Uterus (tissue), 4 donors: ENCODE measurements at places on chromosomes 5 and 9. TPM values are rescaled to one million over a fixed set of nuclear protein-coding genes. Genes with fewer than 3 reads are reported as not detected.

The SLCO6A1 gene
- not detected for total RNA-seq

The OLFM1 gene
- total RNA-seq: 73.9 TPM

- DNase-seq: no peak
These were observed 72.2 kb upstream of the CDK20 start for GRCh38 chr9:88046542-88046941.

DNA sequence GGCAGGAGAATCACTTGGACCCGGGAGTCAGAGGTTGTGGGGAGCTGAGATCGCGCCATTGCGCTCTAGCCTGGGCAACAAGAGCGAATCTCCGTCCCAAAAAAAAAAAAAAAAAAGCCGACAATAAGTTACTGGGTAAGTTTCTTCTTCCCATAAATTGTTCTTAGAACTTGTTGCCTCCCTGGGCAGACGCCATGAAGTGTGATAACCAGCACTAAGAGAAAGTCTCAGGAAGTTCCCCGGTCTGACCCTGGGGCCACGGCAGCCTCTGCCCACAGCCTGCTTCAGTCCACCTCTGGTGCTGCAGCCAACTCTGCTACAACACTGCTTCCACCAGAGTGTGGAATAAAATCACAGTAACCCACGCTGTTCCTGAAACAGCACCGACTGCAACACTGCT, 19.1 kb downstream of the LPCAT1 start:
- DNase-seq: no peak
